ENCODE measurements at places on chromosomes 3 and 15. TPM values are rescaled to one million over a fixed set of nuclear protein-coding genes. Genes with fewer than 3 reads are reported as not detected.

DNA sequence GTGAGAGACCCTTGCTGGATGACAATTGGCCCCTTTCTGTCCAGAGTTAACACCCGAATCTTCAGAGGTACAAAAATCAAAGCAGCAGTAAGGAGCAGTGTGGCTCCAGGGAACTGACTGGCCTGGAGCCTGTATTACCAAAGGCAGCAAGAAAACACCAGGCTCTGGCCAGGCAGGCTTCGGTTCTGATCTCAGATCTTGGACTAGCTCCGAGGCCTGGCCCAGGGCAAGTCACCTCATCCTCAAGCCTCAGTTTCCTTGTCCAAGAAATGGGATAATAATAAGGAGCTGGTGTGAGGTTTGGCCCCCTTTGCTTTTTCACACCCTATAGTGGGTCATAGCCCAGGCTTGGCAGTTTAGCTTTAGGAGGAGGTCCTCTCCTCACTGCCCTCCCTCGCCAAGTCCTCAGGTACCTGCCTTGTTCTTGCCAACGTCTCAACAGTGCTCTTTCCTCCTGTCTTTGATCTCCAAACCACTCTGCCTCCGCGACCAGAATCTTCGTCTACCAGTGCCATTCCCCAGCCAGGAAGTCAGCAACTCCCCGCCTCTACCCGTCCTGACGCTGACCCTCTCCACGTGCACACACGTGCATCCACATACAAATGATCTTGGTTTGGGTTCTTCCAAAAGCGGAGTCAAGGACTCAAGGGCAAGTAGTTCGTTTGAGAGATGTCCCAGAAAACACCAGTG, 82.6 kb upstream of the TLE3 start:
- DNase-seq, result no peak

AADAC gene
- not detected for polyA plus RNA-seq

- DNase-seq, result peak; percentile 16
Observed at GRCh38 chr15:58410353-58410752, 21.4 kb upstream of the LIPC start.

- DNase-seq, result no peak
Observed at GRCh38 chr15:53974813-53975212, 3.4 kb upstream of the UNC13C start.

GRCh38 chr3:82050382-82050781, 288.9 kb upstream of the GBE1 start:
- no peak for DNase-seq

DNA sequence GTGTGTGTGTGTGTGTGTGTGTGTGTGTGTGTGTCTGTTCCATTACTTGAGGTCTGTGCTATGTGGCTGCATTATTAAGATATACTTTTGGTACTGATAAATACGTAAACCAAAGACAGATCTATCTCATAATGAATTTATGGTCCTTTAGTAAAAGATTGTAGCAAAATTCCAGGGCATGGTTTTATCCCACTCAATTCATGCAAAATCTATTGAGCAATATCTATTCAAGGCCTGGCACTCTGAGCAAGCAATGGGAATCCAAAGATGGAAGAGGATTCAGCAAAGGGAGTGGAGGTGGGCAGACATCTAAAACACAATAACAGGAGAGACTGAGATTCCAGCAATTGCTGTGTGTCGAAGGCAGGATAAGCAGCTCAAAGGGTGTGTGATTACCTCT, 86.8 kb downstream of the RFTN1 start:
- DNase-seq, result no peak

DNA sequence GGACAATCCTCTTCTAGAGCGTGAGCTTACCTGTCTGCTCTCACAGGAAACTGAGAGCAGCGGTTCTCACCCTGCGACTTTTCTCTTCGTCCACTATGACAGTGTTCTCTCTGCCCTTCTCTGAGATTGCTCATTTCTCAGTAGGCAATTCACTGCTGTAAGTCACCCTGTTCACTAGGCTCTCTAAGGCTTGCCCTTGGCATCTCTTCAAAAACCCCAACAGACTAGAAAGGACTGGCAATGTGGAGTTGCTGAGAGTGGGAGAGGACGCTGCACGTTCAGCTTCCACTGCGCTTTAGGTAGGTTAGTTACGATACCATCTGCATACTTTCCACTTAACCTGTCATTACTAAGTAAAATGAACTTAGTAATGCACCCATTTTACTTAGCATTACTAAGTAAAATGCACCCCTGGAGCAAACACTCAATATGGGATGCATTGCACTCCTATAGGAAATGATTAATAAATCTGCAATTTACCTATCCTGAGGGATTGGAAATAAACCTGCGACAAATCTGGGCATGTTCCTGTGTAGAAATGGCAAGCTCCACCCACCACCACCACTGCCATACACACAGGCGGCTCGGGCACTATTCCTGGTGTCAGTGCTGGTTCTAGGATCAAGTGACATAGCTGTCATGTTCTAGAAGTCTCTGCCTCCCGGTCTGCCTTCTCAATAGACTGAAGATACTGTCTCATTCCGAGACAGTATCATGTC, 21.4 kb downstream of the XPC start:
- no peak for DNase-seq

TNIK gene
- 2.8 TPM for polyA plus RNA-seq

- no peak for DNase-seq
Observed at GRCh38 chr3:99931059-99931458, 113.4 kb downstream of the CMSS1 start.

GRCh38 chr3:113286524-113286923, 75.2 kb downstream of the BOC start:
- no peak for DNase-seq

DNA sequence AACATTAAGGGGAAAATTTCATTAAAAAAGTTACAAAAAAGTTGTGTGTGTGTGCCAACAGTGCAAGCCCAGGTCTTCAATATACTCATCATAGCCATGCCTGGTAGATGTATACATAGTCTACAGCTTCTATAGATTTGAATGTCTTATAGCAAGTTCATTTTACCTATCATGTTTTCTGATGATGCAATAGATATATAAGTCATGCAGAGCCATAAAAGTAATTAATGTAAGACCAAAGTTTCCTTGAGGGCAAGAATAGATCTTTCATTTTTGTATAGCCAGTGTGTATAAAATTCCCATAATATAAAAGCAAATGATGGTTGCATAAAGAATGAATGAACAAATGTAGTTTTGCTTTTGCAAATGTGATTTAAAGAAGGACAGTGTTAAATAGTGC, 1138.4 kb downstream of the TBL1XR1 start:
- no peak for DNase-seq

FLNB gene
- polyA plus RNA-seq, result 78.0 TPM

GRCh38 chr3:11434017-11434526, 161.9 kb downstream of the ATG7 start:
- DNase-seq, result peak; percentile 73

DNA sequence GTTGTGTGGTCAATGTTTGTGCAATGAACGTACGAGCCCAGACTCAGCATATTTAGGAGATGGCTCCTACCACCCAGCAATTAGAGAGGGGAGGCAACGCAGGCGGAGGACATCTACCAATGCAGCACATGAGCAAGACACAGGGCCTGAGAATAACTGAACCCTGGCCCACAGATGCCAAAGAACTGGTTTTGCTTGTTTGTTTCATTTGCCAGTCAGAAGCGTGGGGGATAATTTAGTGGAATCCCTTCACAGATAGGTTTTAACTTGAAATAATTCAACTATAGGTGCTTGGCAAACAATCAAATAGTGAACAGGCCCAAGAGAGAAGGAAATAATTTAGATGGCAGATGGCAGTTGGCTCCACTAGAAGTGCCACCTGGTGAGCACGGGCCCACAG, 54.8 kb downstream of the LIPC start:
- no peak for DNase-seq

GASK1A gene
- 0.06 TPM for polyA plus RNA-seq

EXD1 gene
- not detected for polyA plus RNA-seq

CCR2 gene
- polyA plus RNA-seq, result not detected

- no peak for DNase-seq
Observed at GRCh38 chr3:178845420-178846118, 226.0 kb downstream of the ZMAT3 start.

- DNase-seq, result no peak
Observed at GRCh38 chr3:51100536-51100851, 284.6 kb upstream of the MANF start.

SEMA5B gene
- not detected for polyA plus RNA-seq

TRH gene
- polyA plus RNA-seq, result not detected

DNA sequence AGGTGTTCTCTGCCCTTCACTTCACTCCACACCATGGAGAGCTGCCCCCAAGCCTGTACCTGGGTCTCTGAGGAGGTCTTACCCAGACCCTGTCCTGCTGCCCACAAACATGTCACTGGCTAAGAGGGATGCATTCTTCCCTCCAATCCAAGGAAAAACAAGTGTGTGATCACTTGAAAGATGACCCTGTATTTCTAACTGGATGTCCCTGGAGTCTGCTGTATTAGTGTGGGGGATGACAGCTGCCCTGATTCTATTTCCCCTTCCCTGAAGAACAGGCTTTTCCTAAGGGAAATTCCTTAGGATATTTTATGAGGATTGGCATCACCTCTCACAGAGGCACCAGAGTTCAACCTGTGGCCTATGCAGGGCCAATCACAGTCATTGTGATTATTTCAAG, 55.0 kb upstream of the GATA2 start:
- DNase-seq, result no peak

DNA sequence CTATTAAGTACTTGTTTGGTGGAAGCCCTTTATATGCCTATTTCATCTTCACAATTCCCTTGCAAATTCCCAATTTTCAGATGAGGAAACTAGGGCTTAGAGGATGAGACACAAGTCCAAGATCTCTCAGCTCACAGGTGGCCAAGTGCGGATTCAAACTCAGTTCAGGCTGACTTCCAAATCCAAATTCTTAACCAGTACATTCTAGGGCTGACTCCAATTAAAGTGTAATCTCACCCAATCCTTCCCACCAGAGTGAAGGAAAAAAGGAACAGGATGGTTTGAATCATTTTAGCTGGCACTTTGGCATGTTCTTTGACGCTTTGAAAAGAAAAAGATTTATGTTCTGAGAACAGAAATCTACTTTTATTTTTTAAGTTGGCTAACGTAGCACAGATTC, 12.7 kb downstream of the ARHGEF3 start:
- no peak for DNase-seq

DNA sequence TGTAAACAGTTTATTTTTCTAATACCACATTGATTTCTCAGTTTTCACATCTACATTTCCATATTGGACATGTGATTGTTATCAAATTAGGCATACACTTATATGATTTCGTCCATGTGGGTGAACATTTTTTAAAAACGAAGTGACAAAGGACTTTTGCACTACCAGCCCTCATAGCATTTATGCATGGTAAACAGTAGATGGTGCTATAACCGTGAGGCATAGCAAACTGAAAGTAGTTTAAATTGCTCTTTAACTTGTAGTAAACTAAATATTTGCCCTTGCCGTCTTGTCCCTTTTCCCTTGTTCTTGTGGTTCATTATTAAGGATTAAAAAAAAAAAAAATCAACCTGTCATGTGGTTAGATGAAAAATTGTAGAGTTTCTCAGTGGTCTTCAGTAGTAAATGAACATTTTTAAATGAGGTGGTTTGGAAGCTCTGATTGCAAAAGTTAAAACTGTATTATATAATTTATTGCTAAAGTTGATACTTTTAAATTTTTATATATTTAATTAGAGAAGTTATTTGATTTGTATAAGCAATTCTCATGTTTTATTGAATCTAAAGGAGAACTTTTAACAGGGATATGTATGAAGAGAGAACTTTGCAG, 24.0 kb downstream of the STX19 start:
- peak; percentile 82 for DNase-seq

DNA sequence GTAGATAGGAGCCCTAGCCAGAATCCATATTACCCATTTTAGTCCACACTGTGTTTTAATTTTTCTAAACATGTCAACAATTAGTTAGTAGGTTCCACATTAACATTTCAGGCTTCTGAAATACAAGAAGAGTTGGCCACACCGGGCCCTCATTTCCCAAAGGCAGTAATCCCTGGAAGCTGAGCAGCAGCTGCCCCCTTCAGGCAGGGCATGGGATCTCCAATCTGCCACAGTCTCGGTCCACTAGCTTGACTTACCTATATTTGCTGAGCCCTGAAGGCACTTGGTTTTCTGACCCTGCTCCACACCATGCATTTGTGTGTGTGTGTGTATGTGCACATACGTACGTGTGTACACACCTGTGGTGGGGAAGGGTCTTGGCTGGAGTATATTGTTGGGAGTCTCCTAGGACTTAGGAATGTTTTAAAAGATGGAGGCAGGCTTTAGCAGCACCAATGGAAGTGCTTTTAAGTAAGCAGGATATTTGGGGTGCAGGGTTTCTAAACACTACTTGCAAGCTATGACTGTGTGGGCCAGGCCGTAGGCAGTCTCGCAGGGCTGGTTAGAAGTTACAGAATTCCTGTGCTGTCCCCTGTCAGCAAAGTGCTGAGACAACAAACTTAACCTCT, 71.2 kb upstream of the SOX14 start:
- DNase-seq, result no peak

GRCh38 chr3:154148541-154148940, 27.4 kb downstream of the ARHGEF26 start:
- no peak for DNase-seq

GRCh38 chr3:122312826-122313225, 12.2 kb upstream of the CSTA start:
- no peak for DNase-seq

WDR48 gene
- 10.7 TPM for polyA plus RNA-seq

- peak; percentile 65 for DNase-seq
Observed at GRCh38 chr3:71062952-71063772, 520.4 kb downstream of the FOXP1 start.

DNA sequence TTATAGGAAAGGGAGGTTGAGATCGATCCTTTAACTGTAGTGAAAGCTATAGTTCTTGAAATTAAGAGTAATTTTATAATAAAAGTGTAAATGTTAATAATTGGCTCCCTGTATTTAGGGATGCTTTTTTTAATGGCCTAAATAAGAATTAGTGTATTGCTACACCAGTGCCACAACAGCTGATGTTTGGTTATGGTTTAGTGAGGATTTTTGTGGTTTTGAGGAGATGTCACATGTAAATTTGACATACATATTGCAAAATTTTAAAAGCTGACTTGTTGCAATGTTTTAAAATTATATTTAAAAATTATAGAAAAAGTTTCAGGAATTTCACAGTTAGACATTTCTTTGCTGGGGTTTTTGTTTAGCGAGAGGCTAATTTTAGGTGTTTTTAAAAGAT, 3.9 kb downstream of the TSC22D2 start:
- DNase-seq, result peak; percentile 33

- no peak for DNase-seq
Observed at GRCh38 chr15:98505611-98506031, 142.7 kb upstream of the IGF1R start.

TMEM207 gene
- polyA plus RNA-seq, result not detected

- peak; percentile 24 for DNase-seq
Observed at GRCh38 chr15:92979011-92979701, 79.0 kb downstream of the CHD2 start.

SERPINI2 gene
- not detected for polyA plus RNA-seq

SLC12A8 gene
- 3.5 TPM for polyA plus RNA-seq

NTRK3 gene
- 0.01 TPM for polyA plus RNA-seq

- no peak for DNase-seq
Observed at GRCh38 chr3:168417016-168417415, 321.3 kb upstream of the GOLIM4 start.

DNA sequence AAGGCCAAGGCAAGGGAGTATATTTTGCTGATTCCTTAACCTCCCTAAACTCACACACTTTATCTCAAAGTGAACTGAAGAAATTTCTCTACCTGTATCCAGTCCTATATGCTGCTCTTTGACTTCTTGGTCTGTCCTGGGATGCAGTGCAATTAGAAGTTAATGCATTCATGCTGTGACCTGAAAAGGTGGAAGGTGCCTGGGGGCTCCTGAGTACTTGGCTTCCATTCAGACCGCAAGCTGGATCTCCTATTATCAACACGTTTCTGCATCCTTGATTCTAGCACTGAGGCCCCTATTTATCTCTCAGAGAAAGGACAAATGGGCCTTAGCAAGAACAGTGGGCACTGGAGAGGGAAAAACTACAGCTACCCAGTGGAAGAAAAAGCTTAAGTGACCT, 17.7 kb upstream of the CADPS start:
- DNase-seq, result no peak
